Renal cortical epithelial cell (primary cell): ENCODE measurements at places on chromosomes 2 and 18. TPM values are rescaled to one million over a fixed set of nuclear protein-coding genes. Genes with fewer than 3 reads are reported as not detected.

DNA sequence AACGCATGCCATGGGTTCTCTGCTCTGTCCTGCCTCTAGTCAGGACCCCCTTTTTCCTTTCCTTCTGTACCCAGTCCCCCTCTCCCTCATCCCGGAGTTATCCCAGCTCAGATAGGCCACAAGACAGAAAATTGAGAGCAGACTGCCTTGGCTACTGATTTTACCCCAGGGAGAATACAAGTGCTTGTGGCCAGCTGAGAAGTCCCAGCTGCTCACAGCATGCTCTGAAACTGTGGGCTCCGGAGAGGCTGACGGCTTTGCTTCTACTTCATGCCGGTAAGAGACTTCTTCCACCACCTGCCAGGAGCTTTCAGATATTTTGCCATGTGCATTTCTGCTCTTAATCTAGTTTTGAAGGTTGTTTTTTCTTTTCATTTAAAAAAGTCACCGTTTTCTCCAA lies 20.0 kb upstream of the SIX2 start:
- DNase-seq: no peak

- no peak for DNase-seq
Observed at GRCh38 chr2:3571284-3571683, 3.8 kb upstream of the RPS7 start.

GRCh38 chr2:73081181-73081671 lies 9.7 kb upstream of the SFXN5 start:
- no peak for DNase-seq

GRCh38 chr2:99845296-99845695 lies 297.1 kb downstream of the AFF3 start:
- DNase-seq: no peak

KIF5C gene
- total RNA-seq: 0.69 and 2.1 TPM in 2 replicates

KATNAL2 gene
- total RNA-seq: 0.52 and 10.3 TPM in 2 replicates

DNA sequence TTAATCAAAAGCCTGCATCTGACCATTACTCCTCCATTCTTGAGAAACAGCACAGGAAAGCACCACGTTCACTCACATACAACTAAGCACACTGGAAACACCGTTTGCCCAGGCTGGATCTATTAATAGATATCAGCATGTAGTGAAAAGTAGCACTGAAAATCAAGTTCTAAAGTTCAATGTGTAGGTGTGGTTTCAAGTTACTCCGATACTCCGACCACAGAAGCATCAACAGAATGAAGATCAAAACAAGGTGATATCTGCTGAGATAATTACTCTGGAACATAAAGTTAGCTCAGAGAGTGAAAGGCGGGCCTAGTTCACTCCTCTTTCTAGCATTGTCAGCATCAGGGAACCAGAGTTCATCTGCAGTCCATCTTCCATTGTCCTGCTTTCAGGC lies 1367.4 kb upstream of the ACVR2A start:
- no peak for DNase-seq

GRCh38 chr2:15799432-15799827 lies 140.9 kb upstream of the MYCN start:
- DNase-seq: peak; percentile 68

TAF4B gene
- total RNA-seq: 6.8 and 8.2 TPM in 2 replicates

SOWAHC gene
- total RNA-seq: 20.7 and 23.4 TPM in 2 replicates
